ENCODE measurements at places on chromosomes 11 and 22.

DNA sequence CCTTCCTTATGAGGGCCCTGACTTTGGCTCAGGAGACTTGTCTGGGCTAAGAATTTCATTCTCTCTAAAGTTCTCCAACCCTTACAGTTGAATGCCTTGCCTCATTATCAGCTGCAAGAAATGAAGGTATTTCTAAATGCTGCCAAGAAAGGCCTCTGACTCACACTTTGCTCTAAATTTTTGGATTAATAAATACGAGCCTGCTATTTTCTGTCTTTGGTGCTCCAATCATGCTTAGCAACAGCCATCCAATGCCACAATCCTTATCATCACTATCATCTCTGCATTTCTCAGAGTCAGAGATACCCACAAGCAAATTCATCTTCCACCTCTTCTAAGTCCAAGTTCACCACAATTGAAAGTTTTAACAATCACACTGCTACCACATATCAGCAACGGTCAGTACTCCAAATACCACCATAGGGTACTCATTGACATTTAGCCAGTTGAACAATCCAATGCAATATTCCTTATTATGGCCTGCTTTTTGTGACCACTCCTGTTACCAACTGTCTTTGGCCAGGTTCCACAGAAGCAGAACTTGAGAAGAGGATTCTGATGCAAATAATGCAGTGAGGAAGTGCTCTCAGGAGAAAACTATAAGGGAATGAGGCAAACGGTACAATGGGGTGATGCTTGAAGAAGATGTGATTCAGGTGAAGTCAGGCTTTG, 5.7 kb downstream of the PATE2 start:
- no peak for DNase-seq

- DNase-seq, result no peak
These were observed 6.6 kb upstream of the ARAP1 start for GRCh38 chr11:72758690-72759389.

DNA sequence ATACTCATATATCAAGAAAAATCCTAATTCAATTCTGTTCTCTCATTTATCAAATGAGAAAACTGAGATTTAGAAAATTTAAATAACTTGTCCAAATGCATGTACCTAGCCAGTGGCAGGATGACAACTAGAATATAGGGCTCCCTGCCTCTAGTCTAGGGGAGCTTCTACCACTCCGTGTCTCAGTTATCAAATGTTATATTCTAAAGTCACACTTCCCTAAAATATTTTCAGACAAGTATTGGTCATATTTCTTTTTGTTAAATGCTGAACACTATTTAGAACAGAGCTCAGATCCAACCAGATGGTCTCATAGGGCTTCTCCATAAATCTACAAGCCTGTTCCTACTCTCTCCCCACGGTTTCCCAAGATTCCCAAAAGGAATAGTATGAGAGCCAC, 26.3 kb downstream of the KCNJ1 start:
- no peak for DNase-seq

DNA sequence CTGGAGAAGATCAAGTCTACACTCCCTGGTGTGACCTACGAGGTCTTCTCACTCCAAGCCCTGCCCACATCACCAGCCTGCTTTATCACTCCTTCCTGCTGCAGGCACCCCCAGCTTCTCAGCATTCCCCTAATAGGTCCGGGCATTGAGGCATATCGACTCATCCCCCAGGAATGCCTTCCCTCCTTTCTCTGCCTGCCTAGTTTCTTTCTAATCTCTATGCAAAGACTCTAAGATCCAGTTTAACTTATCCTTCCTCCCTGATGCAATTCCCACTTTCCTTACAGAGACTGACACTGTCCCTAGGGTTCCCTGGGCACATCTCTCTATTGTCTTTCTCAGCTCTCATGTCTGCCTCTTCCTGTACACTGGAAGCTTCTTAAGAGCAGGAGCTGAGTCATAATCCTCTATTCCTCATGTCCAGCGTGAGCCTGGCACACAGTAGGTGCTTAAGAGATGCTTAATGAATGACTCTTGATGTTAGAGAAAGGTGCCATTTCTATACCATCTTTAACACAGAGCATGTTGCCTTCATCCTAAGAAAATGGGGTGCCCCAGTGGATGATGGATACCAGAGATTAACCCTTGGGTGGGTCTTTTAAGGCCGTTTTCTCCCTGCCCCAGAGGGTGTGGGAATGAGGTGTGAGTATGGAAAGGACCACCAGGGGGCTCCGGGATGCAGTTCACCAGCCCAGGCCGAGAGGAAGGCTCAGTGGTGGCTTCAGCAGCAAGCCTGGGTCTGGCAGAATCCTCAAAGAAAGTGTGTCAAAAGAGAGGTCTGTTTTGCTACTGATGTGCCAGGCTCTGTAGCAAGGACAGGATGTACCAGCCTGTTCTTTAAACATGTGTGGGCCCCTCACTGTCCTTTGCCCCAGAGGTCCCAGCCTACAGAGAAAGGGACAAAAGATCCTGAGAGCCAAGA, 34.7 kb downstream of the PARVA start:
- no peak for DNase-seq

- no peak for DNase-seq
These were observed 8.2 kb downstream of the DDX17 start for GRCh38 chr22:38497869-38498268.

- no peak for DNase-seq
These were observed 99.8 kb upstream of the OR9G4 start for GRCh38 chr11:56848141-56848809.

- DNase-seq, result peak; percentile 71
These were observed 6.9 kb downstream of the CADM1 start for GRCh38 chr11:115497303-115497702.

GRCh38 chr11:110152199-110152598, 59.0 kb downstream of the ZC3H12C start:
- no peak for DNase-seq

- DNase-seq, result no peak
These were observed 33.8 kb downstream of the TNRC6B start for GRCh38 chr22:40211476-40212054.

GRCh38 chr22:37497062-37497599, 10.9 kb upstream of the MFNG start:
- DNase-seq, result no peak

GRCh38 chr11:125559888-125560287, 9.4 kb upstream of the EI24 start:
- DNase-seq, result no peak

GRCh38 chr11:15532432-15532831, 417.7 kb downstream of the INSC start:
- no peak for DNase-seq

GRCh38 chr11:88508418-88508758, 170.9 kb upstream of the CTSC start:
- no peak for DNase-seq

DNA sequence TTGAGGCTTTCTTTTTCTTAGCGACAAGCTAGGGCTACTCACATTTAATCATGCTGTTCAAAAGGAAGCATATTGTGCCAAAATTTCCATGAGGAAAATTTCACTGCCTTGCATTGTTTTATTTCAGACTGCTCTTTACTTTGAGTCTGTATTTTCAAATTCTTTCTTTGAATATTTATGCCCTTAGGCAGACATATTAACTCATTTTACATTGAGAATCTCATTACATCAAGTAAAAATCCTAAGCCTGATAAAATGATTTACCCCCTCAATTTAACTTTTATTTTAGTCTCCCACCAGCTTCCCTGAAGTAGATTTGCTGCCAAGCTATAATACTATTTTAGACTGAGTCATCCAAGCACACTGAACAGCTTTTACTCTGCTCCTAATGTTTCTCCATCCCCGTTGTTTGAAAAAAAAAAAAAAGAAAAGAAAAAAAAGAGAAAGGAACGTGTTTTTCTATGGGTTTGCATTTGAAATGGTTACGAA, 189.3 kb upstream of the MTMR2 start:
- no peak for DNase-seq

GRCh38 chr11:47355283-47356128, 3.0 kb upstream of the MYBPC3 start:
- no peak for DNase-seq

DNA sequence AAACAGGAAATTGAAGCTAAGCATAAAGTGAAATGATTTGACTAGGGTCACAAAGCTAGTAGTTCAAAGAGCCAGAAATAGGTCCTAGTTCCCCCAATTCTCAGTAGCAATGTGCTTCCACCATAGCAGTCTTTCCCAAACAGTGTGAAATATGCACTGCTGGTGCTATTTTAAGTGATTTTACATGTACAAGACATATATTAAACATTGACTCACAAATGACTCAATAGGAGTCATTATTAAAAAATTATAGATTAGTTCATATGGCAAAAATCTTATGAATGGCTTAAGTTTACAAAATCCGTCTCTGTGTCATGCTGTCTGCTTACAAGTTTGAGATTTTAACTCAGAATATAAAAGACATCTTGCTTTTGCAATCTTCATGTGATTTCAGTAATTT, 21.4 kb downstream of the KIF18A start:
- DNase-seq, result no peak

DNA sequence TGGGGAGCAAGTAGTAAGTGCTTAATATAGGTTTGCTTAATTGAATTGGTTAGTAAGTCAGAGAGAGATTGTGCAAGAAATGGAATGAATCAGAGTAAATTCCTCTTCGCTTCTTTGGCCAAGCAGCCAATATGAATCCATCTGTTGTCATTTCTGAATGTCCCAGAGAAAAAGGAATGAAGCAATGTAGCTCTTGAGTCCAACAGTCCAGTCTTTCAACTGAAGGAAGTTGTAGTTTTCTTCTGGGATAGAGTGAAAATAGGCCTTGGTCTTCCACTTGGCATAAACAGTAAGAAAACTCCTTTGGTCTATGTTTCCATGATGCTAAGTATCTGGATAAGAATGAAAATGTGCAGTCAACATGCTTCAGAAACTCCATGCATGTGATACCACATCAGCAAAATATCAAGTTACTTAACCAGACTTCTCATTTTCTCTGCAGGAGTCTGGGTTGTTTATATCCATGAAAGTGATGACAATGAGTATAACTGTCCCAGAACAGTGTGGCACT, 1.8 kb upstream of the FIBIN start:
- no peak for DNase-seq

- DNase-seq, result no peak
These were observed 125.6 kb downstream of the BCR start for GRCh38 chr22:23305922-23306374.

DNA sequence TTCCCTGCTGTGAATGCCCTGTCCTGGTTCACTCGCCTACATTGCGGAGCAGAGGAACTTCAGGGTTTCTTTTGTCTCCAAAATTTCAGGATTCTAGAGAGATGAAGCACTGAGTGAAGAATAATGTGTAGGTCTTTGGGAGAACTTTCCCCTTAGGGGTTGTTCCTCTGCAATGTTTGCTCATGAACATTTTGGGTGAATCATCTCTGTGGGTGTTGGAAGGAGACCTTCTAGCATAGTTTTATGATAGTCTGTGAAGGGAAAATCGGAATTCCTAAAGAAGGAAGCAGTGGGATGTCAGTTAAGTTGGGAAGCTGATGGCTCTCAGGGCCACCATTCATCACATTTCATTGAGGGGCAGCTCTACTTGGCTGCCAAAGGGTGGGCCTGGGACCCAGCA, 64.8 kb downstream of the MIAT start:
- no peak for DNase-seq

DNA sequence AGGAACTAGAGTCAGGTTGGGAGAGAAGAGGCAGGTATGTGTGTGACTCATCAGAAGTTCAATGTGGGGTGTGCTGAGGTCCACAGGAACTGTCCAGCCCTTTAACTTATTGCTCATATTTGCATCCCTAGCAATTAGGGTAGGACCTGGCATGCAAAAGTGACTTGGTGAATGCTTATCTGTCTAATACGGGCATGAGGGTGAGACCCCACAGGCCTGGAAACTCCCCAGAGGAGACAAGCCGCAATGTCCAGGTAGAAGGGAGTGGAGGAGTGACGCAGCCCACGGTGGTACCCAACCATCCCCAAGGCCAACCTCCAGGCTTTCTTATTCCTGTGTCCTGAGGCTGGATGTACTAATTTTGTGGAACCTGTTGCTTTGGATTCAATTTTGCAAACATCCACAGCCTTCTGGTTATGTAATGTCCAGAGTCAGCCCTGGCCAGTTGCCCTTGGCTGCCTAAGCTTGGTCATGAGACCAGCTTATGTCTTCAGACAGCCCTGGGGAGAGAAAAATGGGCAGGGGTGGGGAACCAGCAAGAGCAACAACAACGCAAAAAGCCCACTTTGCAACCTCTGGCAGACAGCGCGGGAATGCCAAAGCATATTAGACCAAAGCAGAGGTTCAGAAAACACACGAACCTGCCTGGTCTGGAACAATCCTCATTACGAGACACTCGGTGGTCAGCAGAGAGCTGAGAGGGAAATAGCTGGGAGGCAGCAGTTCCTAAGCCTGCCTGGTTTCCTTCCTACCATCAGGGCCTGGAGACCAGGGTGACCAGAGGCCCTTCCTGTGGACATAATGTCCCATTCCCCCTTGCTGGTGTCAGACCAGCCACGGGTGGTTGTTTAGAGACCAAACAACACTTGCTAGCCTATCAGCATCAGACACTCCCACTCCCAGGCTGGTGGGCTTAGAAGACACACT, 49.3 kb downstream of the TIMP3 start:
- no peak for DNase-seq

- DNase-seq, result no peak
These were observed 69.4 kb downstream of the BUD13 start for GRCh38 chr11:116703421-116703820.

Measured in GM12864 (cell line).